ENCODE measurements at places on chromosomes 7 and 10. TPM values are rescaled to one million over a fixed set of nuclear protein-coding genes. Genes with fewer than 3 reads are reported as not detected.

- peaks cover 6% of the 10 kb centered on the region for H3K4me1 ChIP-seq
- no peak for DNase-seq
- peaks cover 19% of the 10 kb centered on the region for H3K27me3 ChIP-seq
- no peak overlapping the region for H3K4me3 ChIP-seq
Measured at GRCh38 chr10:110562348-110562747, 5.1 kb upstream of the SMC3 start.

DNA sequence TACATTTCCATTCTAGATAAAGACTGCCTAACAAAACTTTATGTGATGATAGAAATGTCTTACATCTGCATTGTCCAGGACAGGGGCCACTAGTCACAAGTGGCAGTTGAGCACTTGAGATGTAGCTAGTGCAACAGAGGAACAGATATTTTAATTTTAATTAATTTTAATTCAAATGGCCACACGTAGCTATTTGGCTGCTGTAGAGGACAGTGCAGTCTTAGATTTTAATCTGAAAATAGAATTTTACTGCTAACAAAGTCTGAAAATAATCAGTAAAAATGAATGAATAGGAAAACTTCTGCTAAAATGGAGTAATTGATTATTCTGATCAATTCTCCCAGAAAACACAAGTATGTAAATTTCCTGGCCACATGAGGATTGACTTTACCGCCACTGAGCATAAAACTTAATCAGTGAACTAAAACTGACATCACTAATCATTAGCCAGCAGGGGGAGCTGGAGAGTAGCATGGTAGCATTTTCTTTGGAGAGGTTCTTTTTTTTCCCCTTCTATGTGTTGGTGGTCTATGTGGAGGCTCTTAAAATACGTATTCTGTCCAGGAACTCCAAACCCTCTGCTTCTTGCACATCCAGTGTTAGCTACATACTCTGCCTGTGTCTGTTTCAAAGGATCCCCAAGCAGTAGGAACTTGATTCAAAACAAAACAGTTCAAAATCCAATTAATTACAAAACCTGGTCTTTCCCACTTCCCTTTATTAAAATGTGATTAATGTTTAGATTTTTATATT is 52.1 kb downstream of the TSPAN12 start:
- H3K36me3 ChIP-seq, result no peaks in the 10 kb centered on the region
- no peak overlapping the region for H3K4me3 ChIP-seq
- no peak overlapping the region for H3K27ac ChIP-seq
- peaks cover 3% of the 10 kb centered on the region for H3K27me3 ChIP-seq

DNA sequence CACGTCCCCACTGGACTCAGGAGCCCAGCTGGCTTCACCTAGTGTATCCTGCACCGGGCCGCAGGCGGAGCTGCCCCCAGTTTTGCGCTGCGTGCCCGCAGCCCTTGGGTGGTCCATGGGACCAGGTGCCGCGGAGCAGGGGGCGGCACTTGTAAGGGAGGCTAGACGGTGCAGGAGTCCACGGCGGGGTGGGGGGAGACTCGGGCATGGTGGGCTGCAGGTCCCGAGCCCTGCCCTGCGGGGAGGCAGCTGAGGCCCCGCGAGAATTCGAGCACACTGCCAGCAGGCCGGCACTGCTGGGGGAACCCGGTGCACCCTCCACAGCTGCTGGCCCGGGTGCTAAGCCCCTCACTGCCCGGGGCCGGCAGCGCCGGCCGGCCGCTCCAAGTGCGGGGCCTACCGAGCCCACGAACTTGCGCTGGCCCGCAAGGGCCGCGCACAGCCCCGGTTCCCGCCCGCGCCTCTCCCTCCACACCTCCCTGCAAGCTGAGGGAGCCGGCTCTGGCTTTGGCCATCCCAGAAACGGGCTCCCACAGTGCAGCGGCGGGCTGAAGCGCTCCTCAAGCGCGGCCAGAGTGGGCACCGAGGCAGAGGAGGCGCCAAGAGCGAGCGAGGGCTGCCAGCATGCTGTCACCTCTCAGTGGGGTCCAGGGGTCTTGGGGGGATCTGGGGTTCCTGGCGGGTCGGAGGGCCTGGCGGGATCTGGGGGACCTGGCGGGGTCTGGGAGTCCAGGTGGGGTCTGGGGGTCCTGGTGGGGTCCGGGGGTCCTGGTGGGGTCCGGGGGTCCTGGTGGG is 81.4 kb downstream of the VIPR2 start:
- DNase-seq, result no peak
- H3K27ac ChIP-seq, result no peak overlapping the region
- H3K36me3 ChIP-seq, result no peaks in the 10 kb centered on the region
- H3K4me3 ChIP-seq, result no peak overlapping the region
- no peaks in the 10 kb centered on the region for H3K4me1 ChIP-seq

DNA sequence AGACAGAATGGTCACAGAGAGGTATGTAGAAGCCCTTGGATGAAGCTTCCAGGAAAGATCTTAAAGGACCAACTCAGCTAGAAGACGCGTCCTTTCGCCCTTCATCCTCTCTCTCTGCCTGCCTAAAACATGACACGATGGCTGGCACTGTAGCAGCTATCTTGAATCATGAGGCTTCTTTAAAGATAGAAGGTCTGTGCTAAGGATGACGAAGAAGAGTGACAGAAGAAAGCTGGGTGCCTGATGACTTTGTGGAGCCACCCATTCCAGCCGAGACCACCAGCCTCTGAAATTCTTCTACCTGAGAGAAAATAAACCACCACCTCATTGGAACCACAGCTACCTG is 25.5 kb downstream of the WDR86 start:
- no peaks in the 10 kb centered on the region for H3K36me3 ChIP-seq
- H3K4me1 ChIP-seq, result no peaks in the 10 kb centered on the region
- H3K27me3 ChIP-seq, result peaks cover 25% of the 10 kb centered on the region
- DNase-seq, result no peak

GRCh38 chr7:53113424-53113823 is 78.0 kb downstream of the POM121L12 start:
- H3K4me3 ChIP-seq, result no peak overlapping the region
- no peaks in the 10 kb centered on the region for H3K4me1 ChIP-seq
- no peak overlapping the region for H3K27ac ChIP-seq

ZNF727 gene
- 0.19 TPM for total RNA-seq

PNLIPRP2 gene
- not detected for total RNA-seq

METTL27 gene
- total RNA-seq, result not detected

PON1 gene
- 0.65 TPM for total RNA-seq
